AG04449 (cell line): ENCODE measurements at places on chromosomes 7 and 10.

GRCh38 chr10:100122780-100123179, 41.1 kb upstream of the CPN1 start:
- no peak for DNase-seq

GRCh38 chr10:93469454-93469853, 12.7 kb downstream of the MYOF start:
- no peak for DNase-seq

DNA sequence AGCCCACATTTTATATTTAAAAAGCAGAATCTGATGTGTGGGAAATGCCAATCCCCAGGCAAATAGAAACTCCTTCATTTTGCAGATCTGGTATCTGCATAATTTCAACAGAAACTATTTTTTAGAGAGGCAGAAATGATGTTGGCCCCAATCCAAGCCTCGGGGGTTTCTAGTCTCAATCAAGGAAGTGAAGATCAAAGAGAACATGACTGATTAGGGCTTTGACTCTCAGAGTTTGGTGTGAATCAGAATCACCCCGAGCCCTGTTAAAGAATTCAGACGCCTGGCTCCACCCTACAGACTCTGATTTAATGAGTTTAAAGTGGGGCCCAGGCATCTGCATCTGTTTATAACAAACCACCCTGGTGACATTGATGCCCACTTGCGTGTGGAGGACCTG, 36.7 kb upstream of the UBE2H start:
- no peak for DNase-seq

DNA sequence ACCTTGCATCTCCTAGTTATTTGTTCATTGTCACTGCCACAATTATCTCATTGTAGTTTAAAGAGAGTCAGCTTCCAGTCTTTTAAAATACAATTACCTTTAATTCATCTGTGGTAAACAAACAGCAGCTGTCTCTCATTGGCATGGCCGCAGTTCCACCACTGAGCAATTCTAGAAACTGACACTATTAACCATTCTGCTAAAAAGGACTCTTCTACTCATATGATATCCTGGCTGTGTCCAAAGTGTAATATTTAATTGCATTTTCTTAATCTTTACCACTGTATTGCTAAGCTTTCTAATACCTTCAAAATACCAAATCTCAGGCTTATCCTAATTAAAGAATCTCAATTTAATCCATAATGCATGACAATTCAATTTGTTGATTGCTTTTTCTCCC, 639.0 kb downstream of the AUTS2 start:
- no peak for DNase-seq

DNA sequence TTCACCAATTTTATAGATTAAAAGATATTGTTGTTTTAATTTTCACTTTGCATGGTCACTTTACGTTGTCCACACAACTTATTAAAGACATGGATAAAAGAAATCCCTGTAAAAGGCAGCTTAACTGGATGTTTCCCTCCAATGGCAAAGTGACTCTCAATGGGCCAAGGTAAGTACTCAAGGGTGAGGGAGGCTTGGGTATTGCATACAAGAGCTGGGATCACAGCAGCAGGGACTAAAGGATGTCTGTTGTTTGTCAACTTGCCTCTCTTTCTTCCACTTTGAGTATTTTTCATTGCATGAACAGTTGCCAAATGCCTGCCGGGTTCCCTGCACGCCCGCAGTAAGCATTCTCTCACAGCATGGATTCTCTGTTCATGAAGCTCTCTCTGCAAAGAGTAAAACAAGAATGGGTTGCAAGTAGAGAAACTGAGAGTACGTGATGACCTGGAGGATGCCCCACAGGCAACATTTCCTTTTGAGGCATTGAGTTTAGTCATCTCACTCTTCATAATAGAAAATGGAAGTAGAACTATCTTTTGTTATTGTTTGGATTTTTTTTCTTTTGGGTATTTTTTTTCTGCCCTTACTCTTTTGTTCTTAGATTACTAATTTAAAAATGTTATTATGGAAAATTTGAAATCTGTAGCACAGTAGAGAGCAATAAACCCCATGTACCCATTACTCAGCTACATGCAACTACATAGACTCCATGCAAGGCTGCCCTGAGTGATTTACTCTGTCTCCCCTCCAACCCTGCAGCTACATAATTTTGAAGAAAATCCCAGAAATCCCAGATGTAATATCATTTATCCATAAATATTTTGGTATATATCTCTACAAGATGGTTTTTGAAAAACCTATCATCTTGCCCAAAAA, 26.3 kb downstream of the GPR141 start:
- DNase-seq: no peak
